ENCODE measurements at places on chromosomes 1 and 21. TPM values are rescaled to one million over a fixed set of nuclear protein-coding genes. Genes with fewer than 3 reads are reported as not detected.

GON4L gene
- total RNA-seq = 64.7 TPM

STXBP3 gene
- total RNA-seq = 30.3 TPM

CD1C gene
- not detected for total RNA-seq

EXTL2 gene
- total RNA-seq = 11.4 TPM

FAM131C gene
- total RNA-seq = 0.93 TPM

IL6R gene
- 8.3 TPM for total RNA-seq

DDX20 gene
- total RNA-seq = 8.9 TPM

TNFRSF25 gene
- total RNA-seq = 10.1 TPM

OR10J1 gene
- not detected for total RNA-seq

LAX1 gene
- not detected for total RNA-seq

GPR161 gene
- total RNA-seq = 8.4 TPM

SERPINC1 gene
- 0.59 TPM for total RNA-seq

CRNN gene
- total RNA-seq = not detected

IL22RA1 gene
- 2.0 TPM for total RNA-seq

TFF2 gene
- total RNA-seq = not detected

DNAH14 gene
- 66.8 TPM for total RNA-seq

IFNAR2 gene
- total RNA-seq = 25.5 TPM

BATF3 gene
- 0.90 TPM for total RNA-seq

HHIPL2 gene
- total RNA-seq = 0.98 TPM

CDCA8 gene
- total RNA-seq = 33.2 TPM
